AG10803 (cell line): ENCODE measurements at places on chromosomes 3 and 15.

- DNase-seq = no peak
These were observed 2.7 kb downstream of the EOMES start for GRCh38 chr3:27719314-27720003.

DNA sequence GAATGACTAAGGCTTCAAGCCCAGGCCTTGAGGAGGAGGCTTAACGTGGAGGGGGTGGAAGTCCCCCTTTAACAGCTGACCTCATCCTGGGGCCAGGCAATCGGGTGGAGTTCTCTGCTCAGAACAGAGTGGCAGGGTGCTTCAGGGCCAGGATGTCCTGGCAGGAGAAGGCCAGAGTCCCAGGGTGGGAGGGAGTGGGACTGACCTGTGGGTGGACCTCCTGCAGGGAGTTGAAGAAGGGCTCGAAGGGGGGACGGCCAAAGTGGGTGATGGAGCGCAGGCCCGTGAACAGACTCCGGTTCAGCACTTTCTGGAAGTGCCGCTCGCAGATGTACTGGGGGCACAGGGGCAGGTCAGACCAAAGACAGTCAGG, 19.6 kb downstream of the DUOX2 start:
- DNase-seq = no peak

GRCh38 chr3:172591876-172592771, 68.9 kb upstream of the TNFSF10 start:
- DNase-seq = no peak

DNA sequence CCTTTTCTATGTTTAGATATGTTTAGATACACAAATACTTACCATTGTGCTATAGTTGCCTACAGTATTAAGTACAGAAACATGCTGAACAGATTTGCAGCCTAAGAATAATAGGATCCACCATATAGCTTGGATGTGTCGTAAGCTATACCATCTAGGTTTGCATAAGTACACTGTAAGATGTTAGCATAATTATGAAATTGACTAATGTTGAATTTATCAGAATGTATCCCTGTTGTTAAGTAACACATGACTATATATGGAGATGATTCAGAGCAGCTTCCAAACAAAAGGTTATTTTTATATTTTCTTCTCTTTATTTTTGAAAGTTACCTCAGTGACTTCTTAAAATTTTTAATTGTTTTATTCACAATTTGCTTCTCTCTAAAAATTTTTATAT, 2.4 kb downstream of the SLC28A2 start:
- DNase-seq = no peak

- DNase-seq = no peak
These were observed 8.5 kb downstream of the MYO5C start for GRCh38 chr15:52287114-52287513.

GRCh38 chr15:30956216-30957124, 35.0 kb downstream of the MTMR10 start:
- peak; percentile 30 for DNase-seq

GRCh38 chr3:61848885-61849284, 287.5 kb downstream of the PTPRG start:
- peak; percentile 94 for DNase-seq

- DNase-seq = peak; percentile 52
These were observed 461 bp downstream of the XRN1 start for GRCh38 chr3:142447301-142447851.

DNA sequence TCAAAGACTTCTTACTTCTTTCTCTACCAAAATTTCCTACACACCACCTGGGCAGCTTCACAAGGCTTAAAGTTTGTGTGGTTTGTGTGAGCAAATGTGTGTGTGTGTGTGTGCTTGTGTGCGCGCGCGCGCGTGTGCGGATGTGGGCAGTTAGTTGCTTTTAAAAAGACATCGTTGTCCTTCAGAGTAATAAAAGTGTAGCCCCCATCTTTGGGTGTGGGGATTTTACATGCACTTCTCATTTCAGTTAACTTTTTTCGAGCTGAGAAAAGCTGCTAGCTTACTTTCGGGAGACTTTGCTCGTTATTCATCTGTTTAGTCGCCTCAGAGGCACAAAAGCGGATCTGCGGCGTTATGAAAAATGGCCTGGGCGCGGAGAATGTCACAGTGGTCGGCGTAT, 36.0 kb downstream of the ZIC4 start:
- DNase-seq = no peak

DNA sequence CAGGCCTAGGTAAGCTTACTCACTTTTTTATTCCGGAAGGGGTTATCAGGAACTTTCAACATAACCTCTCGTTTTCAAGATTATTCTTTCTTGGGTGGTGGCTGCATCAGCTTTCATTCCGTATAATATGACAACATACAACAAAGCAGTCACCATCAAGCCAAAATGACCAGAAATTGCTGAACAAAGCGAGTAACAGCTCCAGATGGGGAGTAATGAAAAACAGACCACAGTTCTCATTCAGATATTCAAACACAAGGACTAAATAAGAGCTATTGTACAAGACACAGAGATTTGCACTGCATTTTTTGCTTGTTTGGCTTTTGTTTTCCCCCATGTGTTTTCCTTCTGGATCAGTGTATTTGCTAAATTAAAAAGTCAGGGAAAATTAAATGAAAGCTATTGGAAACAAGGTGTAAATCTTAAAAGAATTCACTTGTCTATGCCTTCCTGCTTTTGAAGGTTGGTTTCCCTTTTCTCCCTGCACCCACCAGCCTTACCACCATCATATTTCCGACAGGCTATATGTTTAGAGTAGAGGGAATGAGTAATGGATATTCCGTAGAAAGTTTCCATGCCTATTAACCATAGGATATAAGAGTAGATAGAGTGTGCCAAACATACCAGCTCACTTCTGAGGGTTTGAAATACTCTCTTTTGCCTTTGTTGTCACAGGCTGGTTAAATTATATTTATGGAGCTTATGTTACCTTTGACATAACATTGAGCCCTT, 213.6 kb downstream of the RBMS3 start:
- DNase-seq = peak; percentile 93
